ENCODE measurements at places on chromosomes 7 and 10.
A peak's percentile ranks its signal among the peaks of the same experiment; 100 is the strongest.

GRCh38 chr7:44059219-44060090, 5.9 kb downstream of the PGAM2 start:
- no peak for DNase-seq

DNA sequence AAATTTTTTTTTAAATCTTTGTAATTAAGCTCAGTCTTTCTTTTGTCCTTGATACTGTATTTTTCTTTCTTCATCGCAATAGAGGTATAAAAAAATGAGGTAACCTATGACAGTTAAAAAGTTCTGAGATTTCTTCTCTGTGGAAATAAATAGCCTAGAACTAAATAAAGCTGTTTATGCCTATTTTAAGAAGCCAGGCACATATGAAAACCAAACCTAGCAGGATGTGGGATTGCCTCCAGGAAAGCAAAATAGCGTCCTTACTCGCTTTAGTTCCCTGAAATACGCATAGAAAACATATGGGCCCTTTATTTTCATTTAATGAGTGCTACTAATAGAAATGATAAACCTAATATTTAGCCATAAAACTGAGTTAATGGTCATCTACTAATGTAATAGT, 6.6 kb downstream of the UBE2D1 start:
- no peak for DNase-seq

GRCh38 chr10:110755781-110756180, 111.6 kb downstream of the RBM20 start:
- no peak for DNase-seq

GRCh38 chr10:70308121-70309060, 24.6 kb upstream of the NPFFR1 start:
- DNase-seq: no peak

DNA sequence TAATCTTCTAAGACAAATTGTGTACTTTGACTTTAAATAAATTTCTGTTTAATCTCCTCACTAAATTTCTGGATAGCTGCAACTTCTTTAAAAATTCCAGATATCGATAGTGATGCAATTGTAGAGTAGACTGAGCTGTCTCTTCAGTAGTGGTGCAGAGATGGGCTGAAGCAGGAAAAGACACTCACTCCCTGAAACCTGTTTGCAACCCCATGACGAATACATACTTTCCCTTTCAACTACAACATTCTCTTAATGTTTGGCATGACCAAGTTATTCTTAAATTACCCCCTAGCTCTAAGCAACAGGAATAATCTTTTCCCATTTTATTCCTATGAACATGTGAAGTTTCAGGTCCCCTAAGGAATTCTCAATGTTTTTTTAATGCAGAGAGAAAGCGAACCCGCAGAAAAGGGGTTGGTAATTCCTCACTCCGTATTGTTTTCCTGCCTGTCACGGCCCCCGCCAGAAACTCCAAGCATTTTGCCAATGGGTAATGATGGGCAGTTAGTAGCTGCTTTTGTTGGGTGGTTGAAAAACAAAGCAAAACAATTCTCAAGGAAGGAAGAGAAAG, 1.3 kb downstream of the THSD7A start:
- DNase-seq: peak; percentile 59

DNA sequence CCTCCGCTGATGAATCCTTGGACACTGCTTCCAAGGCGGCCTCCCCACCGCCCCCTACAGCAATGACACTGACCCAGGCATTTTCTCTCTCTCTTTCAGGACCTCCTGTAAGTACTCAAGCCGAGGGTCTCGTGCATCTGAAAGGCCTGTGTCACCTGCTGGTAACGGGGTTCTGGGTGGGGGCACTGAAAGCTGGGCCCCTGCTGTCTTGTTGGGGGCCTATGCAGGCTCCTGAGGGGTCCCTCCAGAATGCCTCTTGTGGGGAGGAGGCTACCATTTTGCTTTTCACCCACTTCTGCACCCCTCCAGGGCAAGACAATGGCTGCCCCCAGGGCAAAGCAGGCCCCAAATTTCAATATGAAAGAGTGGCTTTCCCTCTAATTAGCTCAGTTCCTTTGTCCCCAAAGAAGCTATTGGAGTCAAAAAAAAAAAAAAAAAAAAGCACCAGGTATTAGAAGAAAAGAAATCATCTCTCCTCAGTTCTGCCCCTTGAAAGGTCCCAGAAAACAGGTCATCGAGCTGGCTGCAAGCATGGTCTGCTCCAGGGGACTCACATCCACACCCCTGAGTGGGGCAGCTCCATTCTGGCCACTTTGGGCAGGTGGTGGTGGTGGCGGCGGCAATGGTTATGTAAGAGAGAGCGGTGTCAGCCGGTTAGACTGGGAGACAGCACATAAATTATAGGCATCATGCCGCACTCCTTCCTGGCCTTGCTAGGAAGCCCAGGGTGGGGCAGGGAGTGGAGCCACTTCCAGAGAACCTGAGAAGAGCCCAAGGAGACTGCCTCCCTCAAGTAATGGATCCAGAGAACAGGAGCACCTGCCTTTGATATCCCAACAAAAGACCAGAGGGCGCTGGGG, 66.2 kb downstream of the COL13A1 start:
- no peak for DNase-seq

DNA sequence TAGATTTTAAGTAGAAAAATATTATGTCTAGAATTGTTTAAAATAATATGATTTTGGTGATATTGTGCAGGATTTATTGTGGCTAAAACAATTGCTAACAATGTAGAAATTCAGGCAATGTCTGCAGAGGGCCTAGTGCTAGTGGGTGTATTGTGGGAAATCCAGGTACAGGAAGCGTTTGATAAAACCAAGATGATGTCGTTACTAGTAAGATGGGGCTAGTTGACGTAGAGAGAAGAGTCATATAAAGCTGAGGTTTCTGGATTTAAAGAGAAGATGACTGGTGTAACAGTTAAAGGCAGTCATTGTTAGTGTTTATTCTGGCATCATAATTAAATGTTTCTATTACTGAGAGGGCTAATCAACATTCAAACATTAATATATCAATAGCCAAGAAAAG, 43.5 kb downstream of the ADK start:
- peak; percentile 24 for DNase-seq

- peak; percentile 53 for DNase-seq
Observed at GRCh38 chr10:95841661-95842498, 65.9 kb upstream of the CC2D2B start.

DNA sequence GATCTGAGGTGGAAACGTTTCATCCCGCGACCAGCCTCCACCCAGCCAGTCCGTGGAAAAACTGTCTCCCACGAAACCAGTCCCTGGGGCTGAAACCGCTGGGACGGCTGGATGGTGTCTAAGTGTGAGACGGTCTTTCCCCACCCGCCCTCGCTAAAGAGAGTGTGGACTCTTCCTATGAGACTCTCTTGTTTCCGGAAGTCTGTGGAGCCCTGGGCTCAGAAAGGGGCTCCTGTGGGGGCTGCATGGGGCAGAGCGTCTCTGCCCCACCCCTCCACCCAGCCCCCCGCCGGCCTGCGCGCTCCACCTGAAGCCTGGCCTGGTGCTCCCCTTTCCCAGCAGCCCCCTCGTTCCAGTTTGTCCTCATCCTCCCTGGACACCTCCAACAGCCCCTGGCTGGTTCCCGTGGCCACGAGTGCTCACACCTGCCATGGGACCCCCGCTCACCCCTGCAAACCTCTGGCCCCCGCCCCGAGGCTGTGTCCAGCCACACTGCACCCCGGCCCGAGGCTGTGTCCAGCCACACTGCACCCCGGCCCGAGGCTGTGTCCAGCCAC, 28.7 kb downstream of the CFAP46 start:
- DNase-seq: no peak

DNA sequence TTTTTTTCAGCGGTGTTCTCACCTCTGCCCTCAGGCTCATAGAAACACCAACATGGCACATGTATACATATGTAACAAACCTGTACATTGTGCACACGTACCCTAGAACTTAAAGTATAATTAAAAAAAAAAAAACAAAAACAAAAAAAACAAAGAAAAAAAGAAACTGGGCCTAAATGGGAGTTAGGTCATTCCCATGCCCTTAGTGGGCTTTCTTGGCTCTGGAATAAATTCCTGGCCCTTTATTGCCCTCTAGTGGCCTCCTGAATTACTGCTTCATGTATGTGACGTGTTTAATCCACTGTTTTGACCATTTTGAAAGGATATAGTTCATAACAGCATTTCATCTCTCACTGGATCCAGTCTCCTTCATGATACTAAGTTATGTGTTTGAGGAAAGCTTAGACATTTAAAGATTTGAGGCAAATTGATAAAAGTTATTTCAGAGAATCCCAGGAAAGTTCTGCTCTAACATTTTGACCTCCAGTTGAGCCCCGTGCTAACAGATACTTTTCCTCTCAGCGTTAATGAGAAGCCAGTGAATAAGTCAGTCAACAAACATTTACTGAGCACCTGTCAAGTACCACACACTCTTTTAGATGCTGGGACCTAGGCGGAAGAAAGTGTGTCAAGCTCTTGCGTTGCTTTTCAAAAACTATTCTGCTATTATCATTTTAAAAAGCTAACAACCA, 54.7 kb upstream of the SYPL1 start:
- peak; percentile 78 for DNase-seq

DNA sequence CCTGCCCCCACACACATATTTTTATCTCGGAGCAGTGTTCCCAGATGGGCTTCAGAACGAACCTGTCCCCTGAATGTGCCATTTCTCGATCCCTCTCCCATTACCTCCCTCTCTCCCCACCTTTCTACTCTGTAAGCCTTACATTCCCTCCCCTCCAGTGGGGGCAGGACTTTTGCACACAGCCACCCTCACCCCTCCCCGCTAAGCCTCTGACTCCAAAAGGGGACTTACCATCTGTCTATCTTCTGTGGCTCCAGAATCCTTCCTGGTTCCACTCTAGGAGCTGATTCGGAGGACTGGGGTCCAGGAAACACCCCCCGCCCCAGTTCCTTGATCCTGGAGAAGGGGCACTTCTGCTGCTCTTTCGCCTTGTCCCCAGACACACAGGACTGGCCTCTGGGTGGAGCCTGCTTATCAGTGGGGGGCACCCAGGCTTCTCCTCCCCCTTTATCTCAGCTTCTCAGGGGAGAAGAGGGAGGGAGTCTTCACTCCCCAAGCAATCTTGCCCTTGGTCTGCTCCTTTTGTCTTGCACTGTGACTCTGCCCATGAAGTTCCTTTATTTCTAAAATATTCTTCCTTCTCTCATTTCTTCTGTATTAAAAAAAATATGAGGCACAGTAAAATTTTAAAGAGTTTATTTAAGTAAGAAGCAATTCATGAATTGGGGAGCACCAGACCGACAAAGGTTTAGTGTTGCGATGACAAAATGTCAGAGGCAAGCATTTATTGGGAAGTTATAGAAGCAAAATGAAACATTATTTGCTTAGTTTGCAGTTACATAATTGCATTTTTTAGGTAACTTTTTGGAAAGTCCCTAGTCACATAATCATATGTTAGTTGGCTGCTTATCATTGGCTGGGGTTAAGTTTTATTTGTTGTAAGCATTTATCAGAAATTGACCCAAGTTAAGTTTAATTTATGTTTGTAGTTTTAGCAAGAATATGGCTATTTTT, at the start of gene KEL:
Gene KEL, minus strand, starts transcription at position 391 of the 954 bp plus-strand sequence. Its CDS starts 157 bp downstream, at position 234.
- no peak for DNase-seq

GRCh38 chr10:126240483-126240882, 147.8 kb downstream of the ADAM12 start:
- DNase-seq: no peak

GRCh38 chr7:96449094-96449493, 127.2 kb upstream of the SLC25A13 start:
- no peak for DNase-seq

DNA sequence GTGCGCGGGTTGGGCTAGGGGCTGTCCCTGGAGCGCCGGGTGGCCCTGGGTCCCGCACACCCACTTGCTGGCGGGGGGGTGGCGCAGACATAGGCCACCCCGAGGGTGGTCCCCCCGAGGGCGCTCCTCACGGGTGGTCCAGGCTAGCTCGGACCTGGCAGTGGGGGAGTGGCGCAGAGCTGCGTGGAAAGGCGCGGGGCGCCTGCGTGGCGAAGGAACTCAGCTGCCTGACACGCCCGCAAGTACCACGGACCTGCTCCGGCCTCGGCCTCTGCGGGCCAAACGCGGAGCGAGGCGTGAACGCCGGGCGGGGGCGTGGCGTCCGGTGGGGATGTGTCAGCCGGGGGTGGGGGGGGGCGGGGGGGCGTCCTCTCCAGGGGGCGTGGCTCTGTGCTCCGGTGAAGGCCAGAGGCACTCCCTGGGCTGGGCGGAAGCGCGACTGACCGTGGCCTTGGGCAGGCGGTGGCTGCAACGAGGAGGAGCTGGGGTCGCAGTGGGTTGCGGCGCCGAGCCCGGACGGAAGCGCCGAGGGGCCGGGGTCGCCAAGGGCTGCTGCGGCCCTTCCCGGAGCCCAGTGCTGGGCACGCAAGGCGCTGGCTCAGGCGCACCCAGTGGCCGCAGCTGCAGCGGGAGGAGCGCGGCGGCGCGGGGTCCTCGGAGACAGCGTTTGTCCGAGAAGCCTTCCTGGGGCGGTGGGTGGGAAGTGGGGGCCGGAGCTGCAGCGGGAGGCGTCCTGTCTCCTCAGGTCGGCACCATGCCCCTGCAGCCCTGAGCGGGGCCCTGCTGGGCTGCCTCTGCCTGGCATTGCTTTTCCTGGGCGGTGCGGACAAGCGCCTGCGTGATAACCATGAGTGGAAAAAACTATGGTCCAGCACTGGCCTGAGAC, 58.9 kb upstream of the NUPR2 start:
- DNase-seq: no peak

- DNase-seq: no peak
Observed at GRCh38 chr10:98417973-98418664, 3.1 kb upstream of the PYROXD2 start.

- DNase-seq: no peak
Observed at GRCh38 chr7:157035979-157036378, 25.5 kb upstream of the MNX1 start.

DNA sequence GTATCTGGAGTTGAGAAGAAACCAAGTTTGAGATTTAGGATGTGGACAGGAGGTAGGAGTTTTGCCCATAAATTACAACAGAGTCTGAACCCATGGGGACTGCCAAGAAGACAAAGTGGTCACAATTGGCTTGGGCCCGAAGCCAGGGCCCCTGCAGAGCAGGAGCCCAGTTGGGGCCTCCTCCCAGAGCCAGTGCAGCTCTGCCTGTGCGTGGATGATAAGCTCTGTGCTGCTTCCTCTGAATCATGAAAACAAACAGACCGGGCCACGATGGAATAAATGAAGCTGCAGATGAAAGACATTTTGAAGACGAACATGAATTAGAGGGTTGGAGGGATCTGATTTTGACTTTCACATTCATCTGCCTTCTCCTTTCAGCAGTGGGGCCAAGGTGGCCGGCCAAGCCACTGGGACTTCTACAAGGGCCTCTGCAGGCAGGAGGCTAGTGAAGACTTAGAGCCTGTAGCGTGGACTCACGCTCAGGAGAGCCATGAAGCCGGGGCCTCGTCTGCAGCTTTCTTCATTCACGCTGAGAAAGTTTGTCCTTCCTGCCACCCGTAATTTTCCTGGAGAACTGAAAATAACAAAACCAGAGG, 156.8 kb upstream of the LYZL1 start:
- no peak for DNase-seq

DNA sequence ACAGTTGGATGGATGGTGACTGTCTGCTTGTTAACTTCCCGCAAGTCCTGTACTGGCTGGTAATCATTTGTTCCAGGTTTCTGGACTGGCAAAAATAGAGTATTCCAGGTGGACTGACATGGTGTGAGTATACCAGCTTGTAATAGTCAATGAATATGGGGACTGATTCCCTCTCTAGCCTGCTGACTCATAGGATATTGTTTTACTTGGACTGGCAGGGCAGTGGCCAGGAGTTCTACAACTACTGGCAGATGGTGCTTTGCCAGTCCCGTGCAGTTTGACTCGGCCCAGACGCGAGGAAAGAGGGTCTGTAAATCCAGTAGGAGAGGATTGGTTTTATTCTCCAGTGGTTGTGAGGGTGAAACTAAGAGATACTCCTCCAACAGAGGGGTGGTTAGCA, 78.0 kb downstream of the PRR15 start:
- no peak for DNase-seq

All from fibroblast of upper back skin (primary cell).